Motor neuron (in vitro differentiated cells): ENCODE measurements at places on chromosomes 4 and X. TPM values are rescaled to one million over a fixed set of nuclear protein-coding genes. Genes with fewer than 3 reads are reported as not detected.

The TRIM2 gene
- total RNA-seq, result 133 and 136 TPM in 2 replicates

GRCh38 chr4:5589495-5589894, 118.9 kb downstream of the EVC2 start:
- no peak for ATAC-seq

The MAGEA8 gene
- total RNA-seq, result 0.10 TPM in 1 of 2 replicates, not detected in the other

- ATAC-seq, result no peak
These were observed 4.0 kb downstream of the HERC6 start for GRCh38 chr4:88382621-88383020.

DNA sequence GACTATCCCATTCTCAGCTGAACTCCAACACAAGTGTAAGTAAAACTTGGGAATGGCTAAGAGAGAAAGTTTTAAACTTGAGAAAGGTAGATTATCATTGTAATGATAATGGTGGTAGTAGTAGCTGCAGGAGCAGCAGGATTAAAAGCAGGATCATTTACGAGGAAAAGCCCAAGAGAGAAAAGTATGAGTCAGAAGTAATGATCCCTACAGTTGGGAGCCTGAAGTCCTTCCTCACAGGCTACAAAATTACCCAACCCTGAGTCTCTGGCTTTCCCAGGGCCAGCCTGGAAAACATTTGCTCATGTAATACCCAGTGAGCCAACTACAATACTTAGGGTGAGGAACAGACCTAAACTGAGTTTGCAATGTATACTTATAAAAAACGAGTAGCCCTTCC, 4.4 kb upstream of the PRDM8 start:
- ATAC-seq, result no peak

GRCh38 chr4:182928061-182928460, 10.9 kb upstream of the DCTD start:
- peak; percentile 23 for ATAC-seq

- ATAC-seq, result no peak
These were observed 140.6 kb upstream of the ARX start for GRCh38 chrX:25156323-25156722.

The COL4A6 gene
- 1.1 and 1.7 TPM in 2 replicates for total RNA-seq

DNA sequence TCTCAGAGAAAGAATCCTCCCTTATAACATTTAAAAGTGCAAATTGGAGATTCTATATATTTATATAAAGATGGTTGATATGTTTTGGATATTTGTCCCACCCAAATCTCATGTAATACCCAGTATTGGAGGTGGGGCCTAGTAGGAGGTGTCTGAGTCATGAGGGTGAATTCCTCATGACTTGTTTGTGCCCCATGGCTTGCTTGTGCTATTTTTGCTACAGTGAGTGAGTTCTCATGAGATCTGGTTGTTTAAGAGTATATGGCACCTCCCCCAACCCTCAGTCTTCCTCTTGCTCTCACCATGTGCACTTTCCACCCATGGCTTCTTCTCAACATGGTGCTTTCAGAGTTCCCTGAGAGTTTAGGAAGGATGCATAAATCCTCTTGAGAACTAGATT, 9.5 kb upstream of the ANKRD50 start:
- ATAC-seq, result no peak

The CABS1 gene
- total RNA-seq, result not detected in 2 replicates

- no peak for ATAC-seq
These were observed 228.1 kb upstream of the PPARGC1A start for GRCh38 chr4:24117975-24118374.

- no peak for ATAC-seq
These were observed 59.3 kb downstream of the FTHL17 start for GRCh38 chrX:31012509-31013025.
